ENCODE measurements at places on chromosomes 1 and 21.
A peak's percentile ranks its signal among the peaks of the same experiment; 100 is the strongest.

DNA sequence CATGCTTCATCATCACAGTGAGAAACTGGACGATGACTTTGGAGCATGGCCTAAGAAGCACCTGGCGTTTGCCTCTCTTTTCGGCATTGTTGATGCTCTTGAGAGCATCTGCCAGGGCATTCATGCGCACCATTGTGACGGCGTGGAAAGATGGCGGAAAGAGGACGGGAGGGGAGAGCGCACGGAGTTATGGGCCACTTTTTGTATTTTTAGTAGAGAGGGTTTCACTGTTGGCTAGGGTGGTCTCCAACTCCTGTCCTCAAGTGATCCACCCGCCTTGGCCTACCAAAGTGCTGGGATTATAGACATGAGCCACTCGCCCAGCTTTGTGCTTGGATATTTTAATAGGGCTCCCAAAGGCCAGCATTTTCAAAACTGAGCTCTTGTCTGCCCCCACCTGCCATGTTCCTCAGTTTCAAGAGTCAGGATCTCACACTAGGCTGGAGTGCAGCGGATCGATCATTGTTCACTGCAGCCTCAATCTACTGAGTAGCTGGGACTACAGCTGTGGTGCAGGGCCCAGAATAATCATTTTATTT, 5.3 kb downstream of the RPS8 start:
- DNase-seq, result no peak

GRCh38 chr1:64038965-64039364, 164.5 kb upstream of the UBE2U start:
- DNase-seq, result no peak

GRCh38 chr1:101142244-101142643, 94.6 kb upstream of the S1PR1 start:
- DNase-seq, result no peak

DNA sequence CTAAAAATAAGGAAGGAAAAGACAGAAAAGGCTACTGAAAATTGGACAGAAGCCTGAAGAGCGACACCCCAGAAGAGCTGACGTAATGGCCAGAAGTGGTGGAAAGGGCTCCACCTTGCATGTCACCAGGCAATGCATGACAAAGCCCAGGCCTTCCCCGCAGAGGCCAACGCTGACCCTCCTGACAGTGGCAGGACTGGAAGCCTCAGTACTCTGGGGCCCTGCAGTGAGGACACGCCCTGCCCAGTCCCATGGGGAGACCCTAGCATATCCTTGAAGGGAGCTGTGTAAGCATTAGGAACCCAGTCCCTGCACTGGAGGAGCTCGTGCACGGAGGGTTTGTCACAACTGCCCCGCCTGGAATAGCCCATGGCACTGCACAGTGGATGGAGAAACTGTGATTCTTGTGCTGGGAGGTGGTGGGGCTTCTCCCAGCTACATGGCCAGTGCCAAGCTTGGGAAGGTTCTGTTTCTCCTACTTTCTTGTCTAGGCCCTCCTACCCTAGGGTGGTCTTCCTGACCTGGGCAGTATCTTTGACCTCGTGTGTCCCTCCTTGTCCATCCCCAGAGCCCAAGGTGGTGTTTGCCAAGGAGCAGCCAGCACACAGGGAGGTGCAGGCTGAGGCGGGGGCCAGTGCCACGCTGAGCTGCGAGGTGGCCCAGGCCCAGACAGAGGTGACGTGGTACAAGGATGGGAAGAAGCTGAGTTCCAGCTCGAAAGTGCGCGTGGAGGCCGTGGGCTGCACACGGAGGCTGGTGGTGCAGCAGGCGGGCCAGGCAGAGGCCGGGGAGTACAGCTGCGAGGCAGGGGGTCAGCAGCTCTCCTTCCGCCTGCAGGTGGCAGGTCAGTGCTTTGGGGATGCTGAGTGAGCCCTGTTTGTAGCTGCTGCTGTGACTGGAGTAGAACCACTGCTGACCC, 60.4 kb downstream of the OBSCN start:
- peak; percentile 12 for DNase-seq
